ENCODE measurements at places on chromosomes 2 and 18. TPM values are rescaled to one million over a fixed set of nuclear protein-coding genes. Genes with fewer than 3 reads are reported as not detected.

GRCh38 chr2:100262046-100262445 lies 60.3 kb downstream of the LONRF2 start:
- DNase-seq = no peak
- H3K27me3 ChIP-seq = peaks cover 8% of the 10 kb centered on the region
- no peaks in the 10 kb centered on the region for H3K4me1 ChIP-seq
- no peak overlapping the region for H3K4me3 ChIP-seq
- no peaks in the 10 kb centered on the region for H3K36me3 ChIP-seq

DNA sequence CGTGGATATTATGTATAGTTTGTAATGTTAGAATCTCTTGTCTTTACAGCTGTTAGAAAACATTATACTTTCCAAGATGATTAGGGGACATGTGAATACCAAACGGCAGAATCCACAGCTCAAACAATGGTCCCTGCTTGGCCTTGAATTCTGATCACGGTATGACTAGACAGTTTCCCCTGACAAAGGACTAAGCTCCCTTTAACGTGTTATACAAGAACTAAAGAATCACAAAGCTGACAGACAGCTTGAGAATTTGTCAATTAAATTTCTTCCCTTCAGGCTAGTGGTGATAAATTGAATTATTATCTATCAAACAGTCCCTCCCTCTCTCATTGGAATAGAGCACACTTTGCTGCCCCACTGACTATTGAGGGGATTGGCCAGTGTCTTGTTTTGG lies 359.2 kb upstream of the ID2 start:
- no peak overlapping the region for H3K4me3 ChIP-seq
- no peaks in the 10 kb centered on the region for H3K27me3 ChIP-seq

The PLA2R1 gene
- not detected for total RNA-seq

The RGPD5 gene
- total RNA-seq = 176 TPM
